Fibroblast of villous mesenchyme (primary cell): ENCODE measurements at places on chromosomes 13 and 19. TPM values are rescaled to one million over a fixed set of nuclear protein-coding genes. Genes with fewer than 3 reads are reported as not detected.

DNA sequence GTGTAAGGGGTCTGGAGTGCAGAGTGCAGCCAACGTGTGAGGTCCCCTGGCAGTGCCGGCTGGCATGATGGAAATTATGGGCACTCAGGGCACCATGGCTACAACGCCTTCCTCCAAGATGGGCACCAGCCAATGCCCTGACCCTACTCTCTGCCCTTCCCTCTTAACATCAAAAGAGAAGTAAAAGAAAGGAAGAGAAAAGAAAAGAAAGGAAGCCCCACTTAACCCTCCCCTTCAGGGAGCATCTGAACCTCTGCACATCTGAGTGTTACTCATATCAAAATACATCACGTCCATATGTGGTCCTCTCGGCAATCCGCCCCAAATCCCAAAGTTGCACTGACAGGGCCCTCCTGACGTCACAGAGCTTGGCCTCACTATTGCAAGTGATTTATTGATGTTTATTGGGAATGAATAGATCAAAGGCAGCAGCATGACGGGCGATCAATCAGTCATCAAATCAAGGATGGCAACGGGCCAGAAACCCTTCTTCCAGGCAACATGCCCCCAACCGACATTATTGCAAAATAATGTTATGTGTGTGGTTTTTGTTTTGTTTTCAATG lies 1.3 kb downstream of the TSHZ3 start:
- peak; percentile 71 for DNase-seq

- DNase-seq: no peak
Observed at GRCh38 chr19:16076958-16077611, 790 bp downstream of the TPM4 start.

GRCh38 chr13:105159841-105160240 lies 1375.6 kb downstream of the EFNB2 start:
- DNase-seq: no peak

DNA sequence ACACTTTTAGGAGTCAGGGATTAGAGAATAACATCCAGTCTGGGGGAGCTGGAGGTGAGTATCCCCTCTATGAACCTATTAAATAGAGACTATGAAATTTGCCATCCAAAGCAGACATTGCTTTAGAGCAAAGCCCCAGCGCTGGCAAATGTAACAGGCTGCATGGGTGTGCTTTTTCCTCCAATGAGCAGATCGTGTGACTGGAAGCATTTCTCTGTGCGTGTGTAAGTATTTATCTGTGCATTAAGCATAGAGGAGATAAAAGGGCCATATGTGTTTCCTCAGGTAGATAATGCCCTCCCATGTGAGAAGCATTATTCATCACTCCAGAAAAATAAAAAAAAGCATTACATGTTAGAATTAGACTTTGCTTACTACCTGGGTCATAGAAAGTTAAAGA lies 924 bp downstream of the TNFSF13B start:
- peak; percentile 17 for DNase-seq

DNA sequence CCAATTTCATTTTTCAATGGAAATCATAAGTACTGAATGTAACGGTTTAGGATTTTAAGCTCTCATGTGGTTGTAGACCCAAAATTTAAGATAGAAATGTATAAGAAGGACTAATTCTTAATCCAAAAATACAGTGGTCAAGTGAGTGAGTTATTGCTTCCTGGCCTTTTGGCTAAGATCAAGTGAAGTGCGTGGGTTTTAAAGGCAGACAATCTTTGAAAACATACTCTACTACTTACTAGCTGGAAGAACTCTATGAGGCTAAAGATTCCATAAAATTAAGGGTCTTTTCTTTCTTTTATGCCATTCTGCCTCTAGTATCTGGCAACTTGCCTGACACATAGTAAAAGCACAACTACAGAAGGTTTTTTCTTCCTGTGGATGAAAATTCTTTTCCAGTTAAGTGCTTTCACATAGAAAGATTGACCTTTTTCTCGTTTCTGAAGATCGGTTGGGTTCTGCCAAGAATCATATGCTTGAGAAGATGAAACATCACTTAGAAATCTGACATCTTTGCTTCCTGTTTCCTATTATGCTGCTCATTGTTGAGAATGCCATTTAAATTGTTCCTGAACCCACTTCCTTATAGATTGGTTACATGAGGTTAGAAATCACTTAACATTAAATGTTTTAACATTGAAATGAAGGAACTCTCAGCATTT lies 26.4 kb upstream of the SCEL start:
- DNase-seq: no peak

The ZNF132 gene
- 8.7 and 11.7 TPM in 2 replicates for total RNA-seq

DNA sequence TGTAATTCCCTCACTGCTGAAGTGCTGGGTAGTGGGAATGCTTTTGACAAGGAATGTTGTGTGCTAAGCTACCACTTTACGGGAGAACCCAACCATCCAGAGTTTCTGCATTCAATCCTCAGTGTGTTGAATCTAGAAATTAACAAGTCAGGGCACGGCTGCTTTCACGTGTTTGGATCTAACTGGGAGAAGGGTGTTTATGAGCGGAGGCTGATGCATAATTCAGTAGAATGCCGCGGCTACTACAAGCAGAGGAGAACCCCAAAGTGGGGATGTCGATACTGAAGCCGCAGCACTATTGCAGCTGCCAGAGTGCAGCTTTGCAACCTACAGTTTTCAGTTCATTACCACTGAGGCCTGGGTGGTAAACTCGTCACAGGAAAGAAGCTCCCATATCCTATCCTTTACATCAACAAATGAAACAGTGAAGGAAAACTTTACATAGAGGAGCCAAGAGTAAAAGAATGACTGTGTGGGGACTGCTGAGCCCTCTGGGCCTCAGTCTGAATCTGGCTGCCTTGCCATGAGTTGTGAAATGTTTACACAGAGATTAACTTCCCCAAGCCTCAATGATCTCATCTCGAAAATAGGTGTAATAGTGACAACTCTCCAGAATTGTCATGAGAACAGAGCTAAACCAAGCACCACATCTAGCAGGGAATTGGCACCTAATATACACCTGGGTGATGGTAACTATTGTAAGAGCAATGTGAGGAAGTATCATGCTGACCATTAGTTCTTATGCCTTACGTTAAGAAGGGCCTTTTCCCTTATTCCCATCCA lies 531.7 kb downstream of the MYO16 start:
- no peak for DNase-seq

GRCh38 chr13:43792076-43792881 lies 5.5 kb upstream of the ENOX1 start:
- peak; percentile 3 for DNase-seq

The PCP2 gene
- total RNA-seq: 0.43 TPM in 1 of 2 replicates, not detected in the other

DNA sequence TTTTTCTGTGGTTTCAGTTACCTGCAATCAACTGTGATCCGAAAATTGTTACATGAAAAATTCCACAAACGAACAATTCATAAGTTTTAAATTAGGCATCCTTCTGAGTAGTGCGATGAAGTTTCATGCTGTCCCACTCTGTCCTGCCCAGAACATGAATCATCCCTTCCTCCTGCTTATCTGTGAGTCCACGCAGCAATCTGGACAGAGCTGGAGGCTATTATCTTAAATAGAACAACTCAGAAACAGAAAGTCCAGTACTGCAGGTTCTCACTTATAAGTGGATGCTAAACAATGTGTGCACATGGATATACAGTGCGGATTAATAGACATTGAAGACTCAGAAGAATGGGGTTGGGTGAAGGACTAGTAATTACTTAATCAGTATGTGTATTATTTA lies 583.7 kb upstream of the SPRY2 start:
- DNase-seq: no peak

DNA sequence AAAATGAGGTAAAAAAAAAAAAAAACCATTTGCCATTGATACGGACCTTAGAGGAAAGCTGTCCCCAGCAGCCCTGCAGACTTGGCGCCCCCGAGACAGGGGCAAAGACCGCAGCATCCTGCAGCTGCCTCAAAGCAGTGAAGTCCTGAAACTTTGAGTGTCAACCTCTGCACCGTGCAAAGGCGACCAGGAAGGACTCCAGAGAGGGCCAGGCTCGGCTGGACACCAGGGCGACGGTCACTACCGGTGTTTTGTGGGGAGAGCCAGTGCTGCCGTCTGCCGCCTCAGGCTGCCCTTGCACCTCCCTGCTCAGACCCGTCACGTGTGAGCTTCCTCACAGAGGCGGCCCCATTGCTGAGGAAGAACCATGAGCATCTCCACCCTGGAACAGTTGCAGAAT lies 146.7 kb upstream of the SPACA7 start:
- DNase-seq: no peak

DNA sequence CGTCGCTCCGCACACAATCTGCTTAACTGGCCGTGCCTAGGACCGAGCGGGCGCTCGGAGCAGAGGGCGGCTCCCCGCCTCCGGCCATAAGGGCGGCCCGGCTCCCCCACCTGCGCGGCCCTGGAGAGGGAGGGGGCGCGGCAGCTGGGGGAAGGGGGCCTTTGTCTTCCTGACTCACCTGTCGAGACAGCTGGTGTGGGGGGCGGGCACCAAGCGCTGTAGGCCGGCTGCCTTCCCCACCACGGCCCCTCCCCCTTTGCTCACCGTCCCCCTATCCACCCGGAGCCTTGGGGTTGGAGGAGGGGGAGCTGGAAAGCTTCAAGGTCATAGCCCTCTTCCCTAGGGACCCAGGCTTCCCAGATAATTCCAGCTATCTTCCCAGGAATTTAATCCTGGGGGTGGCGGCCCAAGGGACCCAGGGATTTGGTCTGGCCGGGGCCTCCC lies 1.2 kb downstream of the VASP start:
- DNase-seq: no peak

DNA sequence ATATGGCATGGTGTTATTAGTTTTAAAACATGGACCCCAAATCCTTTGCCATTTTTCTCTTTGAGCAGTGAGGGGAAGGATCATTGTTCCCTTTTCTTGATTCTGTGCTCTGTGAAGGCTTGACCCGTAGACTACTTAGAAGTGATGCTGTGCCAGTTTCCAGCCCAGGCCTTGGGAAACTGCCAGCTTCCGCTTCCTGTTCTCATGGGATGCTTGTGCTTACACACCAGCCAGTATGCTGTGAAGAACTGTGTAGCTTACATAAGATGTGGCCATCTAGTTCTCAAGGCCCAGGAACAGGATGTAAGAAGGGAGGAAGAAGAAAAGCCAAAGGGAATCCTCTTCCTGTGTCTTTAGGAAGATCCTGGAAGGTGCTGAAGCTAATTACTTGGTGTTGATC lies 180.9 kb downstream of the PCCA start:
- DNase-seq: peak; percentile 57
